ENCODE measurements at places on chromosomes 3 and 15.
A peak's percentile ranks its signal among the peaks of the same experiment; 100 is the strongest.

DNA sequence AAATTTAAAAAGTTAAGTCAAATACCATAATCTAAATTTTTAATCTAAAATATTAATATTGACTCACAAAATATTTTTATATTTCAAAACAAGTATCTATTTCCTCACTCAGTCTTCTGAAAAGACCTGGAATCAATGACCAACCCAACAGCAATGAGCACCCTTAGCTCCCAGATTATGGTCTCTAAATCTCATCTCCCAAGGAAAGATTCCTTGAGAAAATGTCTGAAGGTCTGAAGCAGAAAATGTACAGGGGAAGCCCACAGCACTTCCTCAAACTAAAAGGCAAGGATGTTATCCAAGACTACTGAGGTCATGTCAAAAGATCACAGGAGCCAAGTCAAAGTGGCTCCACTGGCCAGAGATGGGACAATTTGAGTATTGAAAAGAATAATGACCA, 51.0 kb upstream of the SLCO2A1 start:
- no peak for DNase-seq

DNA sequence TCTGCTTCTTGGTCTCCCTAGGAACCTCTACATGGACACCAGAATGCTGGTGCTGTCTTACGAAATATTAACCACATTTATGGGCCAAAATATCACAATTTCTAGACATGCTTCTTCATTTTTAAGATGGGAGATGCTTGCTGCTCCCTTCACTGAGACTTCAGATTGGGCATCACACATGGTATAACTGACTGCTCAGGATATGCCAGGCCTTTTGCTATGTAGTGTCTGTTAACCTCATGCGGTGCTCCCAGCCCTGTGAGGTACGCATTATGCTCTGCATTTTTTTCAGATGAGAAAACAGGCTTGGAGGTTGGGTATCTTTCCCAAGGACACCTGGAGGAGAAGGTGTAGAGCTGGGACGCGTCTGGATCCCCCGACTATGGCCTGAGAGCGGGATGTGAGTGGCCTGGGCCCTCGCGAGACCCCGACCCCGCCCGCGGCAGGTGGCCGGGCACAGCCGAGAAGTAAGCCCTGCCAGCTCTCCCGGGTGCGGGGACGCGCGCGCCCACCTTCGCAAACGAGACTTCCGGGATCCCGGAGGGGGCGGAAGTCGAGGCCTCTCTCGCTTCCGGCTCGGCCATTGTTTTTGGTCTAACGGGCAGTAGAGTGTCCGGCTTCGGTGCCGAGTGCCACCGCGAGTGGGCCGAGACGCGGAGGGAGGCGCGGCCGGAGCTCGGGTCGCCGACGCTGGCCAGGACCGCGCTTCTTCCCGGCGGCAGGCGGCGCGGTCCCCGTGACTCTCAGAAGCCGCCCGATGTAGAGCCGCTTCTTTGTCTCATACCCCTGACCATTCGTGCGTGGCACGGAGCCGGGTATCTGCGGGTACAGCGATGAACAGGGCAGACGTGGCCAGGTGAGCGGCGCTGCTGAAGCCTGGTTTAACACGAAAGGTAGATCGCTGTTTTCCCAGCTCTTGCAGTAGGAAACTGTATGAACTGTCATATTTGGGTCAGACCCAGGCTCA, at the start of gene ZKSCAN7:
TSS of gene ZKSCAN7 (plus strand) at position 568 of the 967 bp plus-strand sequence. CDS start 1,855 bp downstream, outside the sequence.
- no peak for DNase-seq

GRCh38 chr3:133744241-133744640, 2.0 kb upstream of the TF start:
- DNase-seq = no peak

DNA sequence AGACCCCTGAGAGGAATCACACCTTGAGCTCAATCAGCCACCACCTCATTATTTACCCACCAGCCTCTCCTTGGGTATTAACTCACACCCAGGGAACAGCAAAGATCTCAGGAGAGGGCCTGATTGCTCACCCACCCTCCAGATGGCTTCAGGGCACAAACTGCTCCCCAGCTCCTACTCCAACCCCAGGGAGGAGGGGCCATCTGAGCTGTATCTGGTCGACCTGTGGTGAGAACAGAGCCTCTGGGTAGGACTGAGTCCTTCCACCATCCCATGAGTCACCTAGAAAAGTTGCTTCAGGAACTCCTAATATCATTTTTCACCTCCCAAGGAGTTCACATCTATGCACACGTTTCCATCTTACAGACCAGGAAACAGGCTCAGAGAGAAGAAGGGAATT, 44.8 kb upstream of the HES1 start:
- peak; percentile 31 for DNase-seq

- DNase-seq = no peak
These were observed 24.5 kb downstream of the CFAP100 start for GRCh38 chr3:126419151-126419703.

- no peak for DNase-seq
These were observed 256.3 kb upstream of the SEMA6D start for GRCh38 chr15:47460795-47461573.

- DNase-seq = no peak
These were observed 40.5 kb upstream of the MAGEF1 start for GRCh38 chr3:184752361-184752760.

GRCh38 chr3:107683447-107683846, 160.7 kb downstream of the BBX start:
- no peak for DNase-seq

DNA sequence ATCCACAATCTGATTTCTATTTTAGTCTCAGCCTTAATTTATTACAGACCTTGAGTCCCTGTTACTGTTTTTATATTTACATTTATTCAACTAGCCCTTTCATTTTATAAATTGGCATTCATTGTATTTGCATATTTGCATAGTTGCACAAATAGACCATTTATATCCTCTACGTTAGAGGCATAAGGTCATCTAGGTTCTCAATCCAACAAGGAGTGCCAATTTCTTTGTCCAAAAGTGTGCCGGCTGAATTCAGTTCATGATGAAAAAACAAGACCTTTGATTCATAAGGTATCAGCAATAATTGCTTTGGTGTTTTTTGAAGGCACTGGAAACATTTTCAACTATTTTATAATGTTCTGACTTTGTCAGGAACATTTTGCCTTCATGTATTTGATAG, 33.9 kb upstream of the NANOGP8 start:
- DNase-seq = no peak

GRCh38 chr3:193847402-193847801, 254.4 kb downstream of the OPA1 start:
- DNase-seq = no peak

GRCh38 chr15:99566157-99566897, 543 bp downstream of the MEF2A start:
- peak; percentile 26 for DNase-seq

- DNase-seq = no peak
These were observed 147.0 kb upstream of the THRB start for GRCh38 chr3:24641628-24642027.

DNA sequence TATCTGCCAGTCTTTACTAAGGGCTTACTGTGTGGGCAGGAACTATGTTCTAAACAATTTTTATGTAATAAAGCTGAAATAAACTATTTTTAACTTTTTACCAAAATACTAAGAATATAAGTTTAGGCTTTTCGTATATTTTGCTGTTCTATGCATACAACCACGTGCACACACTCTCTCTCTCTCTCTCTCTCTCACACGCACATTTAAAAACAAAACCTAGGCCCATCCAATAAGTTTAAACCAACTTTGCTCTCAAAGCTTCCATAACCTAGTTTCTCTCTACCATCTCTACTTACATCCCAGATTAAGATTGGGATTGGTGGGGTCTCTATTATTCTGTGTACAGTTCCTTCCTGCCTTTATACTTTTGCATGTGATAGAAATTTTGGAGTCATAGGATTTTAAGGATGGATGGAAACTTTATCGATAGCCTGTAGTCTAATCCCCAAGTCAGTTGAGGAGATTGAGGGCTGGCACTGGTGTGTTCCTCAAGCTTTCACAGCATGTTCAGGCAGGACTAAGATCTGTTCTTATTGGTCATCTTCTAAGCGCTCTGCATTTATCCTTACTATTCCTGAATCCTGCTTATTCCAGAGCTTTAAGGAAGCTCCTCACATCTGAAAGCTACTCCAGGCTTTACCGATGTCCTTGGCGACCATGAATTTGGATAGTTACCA, 1.8 kb downstream of the GPR171 start:
- DNase-seq = no peak

- DNase-seq = no peak
These were observed 964 bp downstream of the SLC25A20 start for GRCh38 chr3:48897460-48898376.

DNA sequence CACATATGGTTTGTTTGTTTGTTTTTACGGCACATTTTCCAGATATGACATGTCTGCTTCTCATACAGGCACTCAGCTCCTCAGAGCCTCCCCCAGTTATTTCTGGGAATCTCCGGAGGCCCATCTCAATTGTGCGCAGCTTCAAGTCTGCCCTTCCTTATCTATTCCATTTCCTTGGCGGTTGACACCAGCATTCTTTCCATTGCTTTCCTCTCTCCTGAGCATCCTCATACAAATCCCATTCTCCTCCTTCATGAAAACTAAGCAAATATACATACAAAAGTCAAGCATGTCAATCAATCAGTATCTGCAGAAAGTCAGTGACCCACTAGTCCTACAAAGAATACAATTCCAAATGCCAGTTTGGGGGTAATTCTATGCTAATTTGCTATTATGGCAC, 166.7 kb downstream of the SQOR start:
- no peak for DNase-seq

GRCh38 chr3:76497636-76498035, 542.3 kb upstream of the ROBO2 start:
- no peak for DNase-seq

DNA sequence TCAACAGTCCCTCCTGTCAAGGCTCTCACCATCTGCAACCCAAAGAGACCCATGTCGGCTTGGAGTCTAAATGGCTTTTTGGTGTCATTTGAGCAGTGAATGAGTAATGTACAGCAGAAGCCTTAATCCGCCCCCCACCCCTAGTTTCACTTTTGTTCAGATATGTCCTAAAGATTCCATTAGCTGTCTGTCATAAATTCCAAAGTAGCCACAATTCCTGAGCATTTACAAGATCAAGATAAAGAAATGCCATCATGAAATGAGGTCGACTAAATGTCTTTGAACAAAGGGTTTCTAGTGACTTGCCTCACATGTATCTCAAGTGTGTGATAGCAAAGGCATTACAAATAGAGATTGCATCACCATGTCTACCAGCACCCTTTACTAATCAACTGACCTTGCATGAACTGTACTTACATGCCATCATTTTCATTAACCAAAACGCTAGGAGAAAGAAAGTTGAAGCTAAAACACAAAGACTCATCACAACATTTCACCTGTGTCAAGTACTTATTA, 123.8 kb upstream of the PHLDB2 start:
- peak; percentile 90 for DNase-seq

DNA sequence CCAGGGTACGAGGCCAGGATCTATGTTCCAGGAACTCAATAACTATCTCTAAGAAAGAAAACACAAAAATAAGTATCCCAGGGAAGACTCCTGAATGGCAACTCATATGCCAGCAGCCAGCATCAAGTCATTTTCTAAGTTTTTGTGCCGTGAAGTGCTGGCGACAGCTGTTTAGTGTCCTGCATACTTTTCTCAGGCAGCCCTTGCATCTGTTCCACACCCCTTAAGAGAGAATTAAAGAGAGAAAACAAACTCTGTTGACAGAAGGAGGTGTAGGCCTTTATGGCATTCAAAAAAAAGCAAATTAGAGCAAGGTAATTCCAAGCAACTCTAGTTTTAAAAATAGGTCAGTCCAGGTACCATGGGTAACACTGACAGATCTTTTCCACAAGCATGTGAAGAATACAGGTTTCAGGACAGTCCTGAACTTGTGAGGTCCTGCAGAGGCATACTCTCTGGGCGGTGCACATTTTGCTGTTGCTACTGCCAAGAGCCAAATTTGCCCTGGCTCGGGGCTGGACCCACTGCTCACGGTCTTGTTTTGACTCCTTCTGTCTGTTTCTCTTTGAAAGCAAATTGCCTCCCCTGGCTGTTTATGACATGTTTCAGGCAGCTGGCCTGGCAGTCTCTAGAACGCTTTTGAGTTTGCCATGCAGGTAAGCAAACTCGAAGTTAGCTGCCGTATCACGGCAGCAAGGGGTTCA, 252.1 kb upstream of the ADAMTS9 start:
- no peak for DNase-seq

DNA sequence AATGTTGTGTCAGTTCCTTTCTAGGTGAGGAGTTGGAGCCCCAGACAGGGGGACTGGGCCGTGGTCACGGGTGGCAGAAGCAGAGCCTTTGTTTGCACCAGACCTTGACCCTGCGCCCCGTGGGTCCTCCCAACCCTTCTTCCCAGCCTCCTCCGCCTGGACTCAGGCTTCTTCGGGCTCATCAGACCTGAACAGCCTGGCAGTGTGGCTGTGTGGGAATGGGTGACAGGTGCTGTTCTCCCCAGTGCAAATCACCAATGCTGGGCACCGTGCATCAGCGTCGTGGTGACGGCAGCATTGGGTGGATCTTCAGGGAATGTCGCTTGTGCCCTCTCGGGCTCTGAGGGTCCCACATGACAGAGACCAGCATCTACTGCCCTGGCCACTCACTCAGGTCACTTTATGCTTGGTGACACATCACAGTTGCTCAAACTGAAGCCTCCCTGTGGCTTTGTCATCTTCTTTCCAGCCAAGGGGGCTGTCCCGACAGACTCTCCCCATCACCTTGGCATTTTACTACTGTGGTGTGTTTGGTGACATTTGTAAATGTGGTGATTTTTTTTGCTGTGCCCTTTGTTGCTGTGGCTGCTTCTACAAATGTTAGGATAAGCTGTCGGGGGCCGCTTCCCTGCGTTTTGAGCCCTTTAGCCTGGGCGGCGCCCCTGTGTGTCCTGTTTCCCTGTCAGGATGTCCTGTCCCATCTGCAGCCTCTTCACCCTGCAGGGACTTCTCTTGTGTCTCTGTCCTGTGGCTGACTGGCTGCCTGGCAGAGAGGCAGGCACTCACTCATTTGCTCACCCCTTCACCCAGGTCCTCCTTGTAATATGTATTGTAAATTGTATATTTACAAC, 14.5 kb downstream of the APBA2 start:
- DNase-seq = no peak
